ENCODE measurements at places on chromosomes 7 and 10.

GRCh38 chr10:122877264-122877663 is 2.1 kb downstream of the FAM24B start:
- DNase-seq: no peak

DNA sequence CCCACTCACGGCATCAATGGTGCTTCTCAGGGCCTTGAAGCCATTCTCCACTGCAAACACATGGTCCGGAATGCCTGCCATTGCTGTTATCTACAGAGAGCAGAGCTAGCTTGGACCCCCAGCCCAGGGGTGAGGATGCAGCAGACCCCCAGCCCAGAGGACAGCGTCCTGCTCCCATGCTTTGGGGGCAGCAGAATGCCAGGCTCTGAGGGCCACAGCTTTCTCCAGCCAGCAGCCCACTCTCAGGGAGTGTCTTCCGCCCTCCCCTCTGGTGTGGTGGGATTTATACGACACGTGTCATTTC is 48.1 kb upstream of the MSMB start:
- DNase-seq: no peak

DNA sequence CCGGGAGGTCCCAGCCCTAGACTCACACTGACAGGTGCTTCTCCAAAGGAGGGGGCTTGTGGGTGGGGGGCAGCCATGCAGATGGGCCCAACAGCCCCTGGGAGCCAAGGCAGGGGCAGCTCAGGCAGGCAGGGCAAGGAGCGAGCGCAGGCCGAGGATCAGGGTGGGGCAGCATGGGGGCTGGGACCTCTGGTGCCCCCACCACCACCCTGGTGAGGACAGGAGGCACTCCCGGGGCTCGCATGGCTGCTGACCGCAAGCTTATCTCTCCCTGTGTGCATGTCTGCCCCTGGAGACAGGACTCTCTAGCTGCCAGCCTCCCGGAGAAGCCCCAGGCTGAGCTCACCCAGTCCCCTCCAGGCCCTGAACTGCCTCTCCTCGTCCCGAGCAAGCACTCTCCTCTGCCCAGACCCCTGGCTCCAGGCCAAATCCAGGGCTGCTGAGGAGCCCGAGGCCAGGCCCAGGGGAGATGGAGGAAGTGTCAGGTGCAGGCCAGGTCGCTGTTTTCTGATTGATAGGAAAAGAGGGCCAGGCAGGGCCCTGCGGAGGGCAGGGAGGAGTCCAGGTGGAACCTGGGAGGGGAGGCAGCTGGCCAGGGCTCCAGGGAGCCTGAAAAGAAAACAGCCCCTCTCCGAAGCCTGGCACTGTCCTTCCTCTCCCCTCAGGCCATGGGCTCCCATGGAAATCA is 39.0 kb downstream of the PDGFA start:
- no peak for DNase-seq

- no peak for DNase-seq
Measured at GRCh38 chr10:69142983-69143382, 19.0 kb downstream of the VPS26A start.

DNA sequence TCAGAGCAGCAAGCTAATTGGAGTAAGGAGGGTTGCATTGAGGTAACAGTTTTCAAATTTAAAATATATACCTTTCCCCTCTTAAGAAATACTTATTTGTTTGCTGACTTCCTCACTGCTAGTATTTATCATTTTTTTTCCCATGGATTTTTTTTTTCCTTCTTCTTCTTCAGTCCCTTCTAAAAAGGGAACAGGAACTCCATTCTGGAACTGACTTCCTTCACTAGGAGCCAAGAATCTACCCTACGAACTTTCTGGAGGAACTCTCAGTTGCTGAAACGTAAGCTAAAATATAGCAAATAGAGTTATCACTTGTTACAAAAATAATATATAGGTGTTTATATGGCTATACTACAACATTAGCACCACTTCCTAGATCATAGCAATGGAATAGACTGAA is 95.4 kb downstream of the HGF start:
- DNase-seq: no peak

DNA sequence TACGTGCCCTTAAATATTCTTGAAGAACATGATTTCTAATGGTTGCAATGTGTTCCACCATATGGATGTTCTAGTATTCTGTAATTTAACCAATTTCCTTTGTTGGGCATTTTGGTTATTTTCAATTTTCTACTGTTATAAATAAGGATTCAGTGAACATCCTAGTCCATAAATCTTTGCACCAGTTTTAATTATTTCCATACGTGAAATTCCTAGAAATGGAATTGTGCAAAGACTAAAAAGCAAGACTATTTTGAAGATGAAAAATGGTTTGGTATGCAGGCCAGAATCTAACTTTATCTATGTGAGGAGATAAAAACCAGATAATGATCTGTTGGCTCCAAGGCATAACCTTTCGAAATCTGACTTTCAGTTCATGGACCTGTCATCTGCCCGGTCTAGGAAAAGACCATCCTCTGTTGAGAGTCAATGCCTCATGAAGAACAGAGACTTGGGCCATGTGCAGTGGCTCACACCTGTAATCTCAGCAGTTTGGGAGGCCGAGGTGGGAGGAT is 633.2 kb upstream of the NRP1 start:
- DNase-seq: no peak

DNA sequence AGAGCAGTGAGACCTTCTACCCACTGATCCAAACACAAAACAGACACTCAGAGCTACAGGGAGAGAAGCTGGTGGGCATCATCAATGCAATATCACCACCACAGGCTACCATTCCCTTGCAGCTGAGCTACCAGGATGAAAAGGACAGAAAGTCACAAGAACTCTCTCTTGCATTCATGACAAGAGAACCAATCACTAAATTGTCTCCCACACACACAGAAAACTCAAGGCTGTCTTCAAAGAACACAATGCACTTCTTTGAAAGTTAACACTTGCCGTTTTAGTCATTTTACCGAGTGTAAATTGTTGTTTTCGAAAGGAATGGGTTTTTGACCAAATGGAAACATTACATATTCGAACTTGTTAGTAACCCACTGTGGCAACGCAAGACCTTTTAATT is 626.6 kb downstream of the SORCS1 start:
- DNase-seq: no peak

- DNase-seq: no peak
Measured at GRCh38 chr10:122154031-122154544, 117.0 kb upstream of the BTBD16 start.

DNA sequence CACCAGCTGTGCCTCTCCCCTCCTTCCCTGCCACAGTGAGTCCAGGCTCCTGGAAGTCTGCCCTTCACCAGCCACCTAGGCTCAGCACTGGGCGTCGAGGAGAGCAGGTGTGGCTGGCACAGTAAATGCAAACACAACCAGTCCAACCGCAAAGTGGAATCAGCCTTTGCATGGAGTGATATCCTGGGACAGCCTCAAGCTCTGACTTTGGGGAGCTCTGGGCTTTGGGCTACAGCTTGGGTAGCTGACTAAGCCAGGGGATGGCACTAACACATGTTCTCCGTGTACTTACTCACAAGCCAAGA is 312.4 kb downstream of the KCNMA1 start:
- DNase-seq: no peak

- DNase-seq: no peak
Measured at GRCh38 chr7:98091061-98091460, 15.6 kb upstream of the LMTK2 start.

DNA sequence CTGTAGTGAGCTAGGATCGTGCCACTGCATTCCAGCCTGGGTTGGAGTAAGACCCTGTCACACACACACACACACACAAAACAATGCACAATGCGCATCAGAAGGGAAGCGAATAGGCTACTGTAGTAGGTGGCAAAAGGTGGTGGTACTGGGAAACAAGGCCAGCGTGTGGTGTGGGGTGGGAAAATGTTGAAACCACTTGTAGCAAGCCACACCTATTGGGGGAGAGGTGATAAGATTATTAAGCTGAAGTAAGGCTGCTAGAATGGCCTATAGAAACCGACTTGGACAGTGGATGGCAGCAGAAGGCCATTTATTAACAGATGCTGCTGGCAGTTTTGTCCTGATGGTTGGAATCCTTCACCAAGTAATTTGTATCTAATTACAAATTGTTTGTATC is 7.2 kb upstream of the CHCHD1 start:
- DNase-seq: no peak

DNA sequence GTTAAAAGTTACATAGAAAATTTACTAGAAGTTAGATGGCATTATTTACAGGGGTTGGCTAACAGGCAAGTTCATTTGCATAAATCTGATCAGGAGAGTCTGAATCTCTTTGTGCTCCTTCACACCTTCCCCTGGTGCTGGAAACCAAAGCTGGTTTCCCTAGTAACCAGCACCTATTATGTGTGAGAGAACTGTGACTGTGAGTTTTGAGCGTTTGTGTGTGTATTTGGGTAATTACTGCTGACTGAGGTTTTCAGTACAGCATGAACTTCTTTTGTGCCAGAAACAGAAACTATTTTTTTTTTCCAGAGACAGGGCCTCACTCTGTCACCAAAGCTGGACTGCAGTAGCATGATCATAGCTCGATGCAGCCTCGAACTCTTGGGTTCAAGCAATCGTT is 10.3 kb upstream of the IFIT1B start:
- DNase-seq: no peak

- DNase-seq: no peak
Measured at GRCh38 chr7:45236666-45237065, 79.1 kb downstream of the RAMP3 start.

- no peak for DNase-seq
Measured at GRCh38 chr7:134814730-134815364, 35.4 kb downstream of the CALD1 start.

DNA sequence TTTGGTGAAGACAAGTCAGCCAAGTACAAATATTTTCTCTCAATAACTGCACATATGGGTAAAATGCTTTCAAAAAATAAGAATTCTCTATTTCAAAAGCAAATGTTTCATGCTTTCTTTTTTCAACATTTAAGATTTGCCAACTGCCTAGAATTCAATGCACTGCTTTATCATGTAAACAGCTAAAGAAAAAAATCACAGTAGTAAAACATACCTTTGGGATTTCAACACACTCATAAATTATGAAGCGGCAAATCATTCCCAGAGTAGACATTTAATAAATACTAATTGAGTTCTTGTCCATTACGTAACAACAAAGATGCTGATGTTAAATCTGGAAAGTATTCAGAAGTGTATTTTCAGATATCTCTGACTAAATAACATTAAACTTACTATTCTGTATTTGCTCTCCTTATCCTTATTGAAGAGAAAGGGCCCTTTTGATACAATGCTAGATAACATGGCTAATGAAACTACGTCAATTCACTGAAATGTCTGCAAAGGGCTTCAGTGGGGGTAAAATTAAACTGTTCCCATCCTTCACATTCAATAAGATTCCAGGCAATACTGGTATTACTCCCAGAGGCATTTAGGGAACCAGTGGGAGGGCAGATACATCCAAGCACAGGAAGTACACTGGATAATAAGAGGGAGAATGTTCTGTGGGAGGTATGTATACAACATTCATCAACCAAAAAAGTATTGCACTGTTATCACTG is 13.9 kb downstream of the NAPEPLD start:
- DNase-seq: no peak

GRCh38 chr10:64503429-64503828 is 982.2 kb downstream of the REEP3 start:
- no peak for DNase-seq

- no peak for DNase-seq
Measured at GRCh38 chr7:95421000-95421846, 13.6 kb downstream of the PON2 start.

- no peak for DNase-seq
Measured at GRCh38 chr10:79132681-79133381, 64.1 kb downstream of the ZMIZ1 start.

DNA sequence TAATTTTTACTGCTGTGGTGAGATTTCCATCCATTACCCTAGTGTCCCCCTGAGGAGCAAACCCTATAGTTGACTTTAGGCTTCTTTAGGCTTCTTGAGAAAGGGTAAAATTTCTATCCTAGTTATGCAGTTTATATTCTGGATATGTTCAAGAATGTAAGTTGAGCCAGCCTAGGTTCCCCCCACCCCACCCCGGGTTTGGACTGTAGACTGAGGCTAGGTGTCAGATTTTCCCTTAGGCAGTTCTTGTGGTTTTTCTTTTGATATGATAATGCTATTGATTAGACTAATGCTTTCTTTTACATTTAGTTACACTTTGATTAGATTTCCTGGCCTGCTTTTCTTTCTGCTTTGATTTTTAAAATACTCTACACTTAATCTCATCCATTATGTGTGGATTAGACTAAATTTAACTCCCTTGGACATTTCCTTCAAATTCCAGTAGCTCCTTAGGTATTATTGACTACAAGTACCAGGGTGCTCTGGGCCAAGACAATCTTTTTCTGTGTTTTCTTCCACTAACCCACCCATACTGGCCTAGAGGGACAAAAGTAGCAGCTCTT is 37.7 kb downstream of the NRF1 start:
- DNase-seq: no peak
